ENCODE measurements at places on chromosomes 11 and 22.
A peak's percentile ranks its signal among the peaks of the same experiment; 100 is the strongest.

- DNase-seq, result no peak
Observed at GRCh38 chr11:71286701-71287643, 34.6 kb upstream of the SHANK2 start.

DNA sequence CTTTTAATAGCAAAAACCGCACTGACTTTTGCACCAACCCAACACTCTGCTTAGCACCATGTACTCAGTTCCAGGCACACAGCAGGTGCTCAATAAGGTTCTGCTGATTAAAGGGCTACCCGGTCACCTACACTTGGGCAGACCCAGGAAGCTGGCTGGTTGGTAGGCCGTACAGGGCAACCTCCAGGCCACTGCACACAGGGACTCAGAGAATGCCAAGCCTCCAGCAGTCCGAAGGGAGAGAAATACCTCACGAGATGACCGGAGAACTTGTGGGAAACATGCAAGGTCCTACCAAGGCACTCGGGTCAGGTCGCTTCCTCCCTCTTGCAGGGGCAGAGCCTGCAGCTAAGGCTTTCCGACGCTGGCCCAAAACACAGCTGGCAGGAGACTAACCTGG is 109.2 kb downstream of the MICAL3 start:
- DNase-seq, result no peak

DNA sequence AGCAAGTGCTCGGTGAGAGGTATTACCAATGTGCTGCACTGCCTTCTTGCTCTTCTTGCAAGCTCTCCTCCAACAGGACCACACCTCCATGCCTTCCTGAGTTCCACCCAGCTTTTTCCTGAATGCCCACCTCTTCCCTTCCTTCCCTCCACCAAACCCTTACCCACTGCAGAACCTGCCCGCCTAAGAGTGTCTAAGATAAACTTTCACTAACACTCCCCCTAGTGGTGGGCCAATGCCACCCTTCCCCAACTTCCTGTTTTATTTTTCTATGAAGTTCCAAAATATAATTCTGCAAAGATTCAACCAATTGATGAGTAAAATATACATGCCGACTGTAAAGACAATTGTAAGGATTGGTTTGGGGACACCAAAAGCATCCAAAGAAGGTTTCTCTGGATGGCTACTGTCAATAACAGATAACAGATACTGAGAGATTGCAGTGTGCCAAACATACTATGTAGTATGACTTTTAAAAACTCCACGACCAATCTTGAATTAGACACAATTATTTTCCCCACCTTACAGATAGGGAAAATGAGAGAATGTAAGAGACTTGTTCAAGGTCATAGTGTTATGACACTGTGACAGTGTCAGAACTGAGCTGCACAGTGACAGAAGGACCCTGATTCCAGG is 38.6 kb upstream of the BMAL1 start:
- peak; percentile 73 for DNase-seq

DNA sequence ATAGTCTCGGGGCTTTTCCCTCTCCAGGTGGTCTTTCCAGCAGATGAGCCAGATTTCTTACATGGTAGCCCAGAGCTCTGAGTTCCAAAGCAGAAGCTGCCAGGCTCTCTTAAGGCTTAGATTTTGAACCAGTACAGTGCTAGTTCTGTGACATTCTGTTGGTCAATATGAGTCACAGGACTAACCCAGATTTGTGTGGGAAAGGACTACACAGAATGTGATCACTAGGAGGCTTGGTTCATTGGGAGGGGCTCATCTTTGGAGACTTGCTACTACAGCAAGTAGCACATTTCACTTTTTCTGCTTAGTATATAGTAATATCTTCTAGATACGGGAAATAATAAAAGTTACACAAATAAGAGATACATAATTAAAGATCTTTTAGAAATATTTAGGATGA is 24.1 kb downstream of the RNF214 start:
- no peak for DNase-seq

Measured in CD4-positive, alpha-beta T cell treated with Interleukin-6 for 4 hours (primary cell).